ENCODE measurements at places on chromosomes 1 and 21.
A peak's percentile ranks its signal among the peaks of the same experiment; 100 is the strongest.

DNA sequence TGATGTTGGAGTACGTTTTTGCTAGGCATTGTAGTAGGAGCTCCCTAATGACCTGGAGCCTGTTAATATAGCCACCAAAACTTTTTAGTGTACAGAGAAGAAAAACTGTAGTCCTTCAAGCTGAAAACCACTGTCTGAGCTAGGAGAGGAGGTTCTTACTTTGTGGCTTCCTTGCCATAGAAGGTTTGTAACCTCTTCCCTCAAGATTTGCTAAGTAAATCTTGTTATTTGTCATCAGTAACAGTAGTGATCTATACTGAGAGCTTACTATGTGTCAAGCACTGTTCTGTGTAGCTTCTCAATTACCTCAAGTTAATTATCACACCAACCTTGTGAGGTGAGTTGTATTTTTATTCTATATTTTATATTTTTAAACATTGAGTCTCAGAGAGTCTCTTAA is 21.2 kb upstream of the LRRC8C start:
- peak; percentile 82 for DNase-seq

GRCh38 chr1:155126556-155127104 is 1.0 kb upstream of the EFNA1 start:
- DNase-seq = peak; percentile 77

DNA sequence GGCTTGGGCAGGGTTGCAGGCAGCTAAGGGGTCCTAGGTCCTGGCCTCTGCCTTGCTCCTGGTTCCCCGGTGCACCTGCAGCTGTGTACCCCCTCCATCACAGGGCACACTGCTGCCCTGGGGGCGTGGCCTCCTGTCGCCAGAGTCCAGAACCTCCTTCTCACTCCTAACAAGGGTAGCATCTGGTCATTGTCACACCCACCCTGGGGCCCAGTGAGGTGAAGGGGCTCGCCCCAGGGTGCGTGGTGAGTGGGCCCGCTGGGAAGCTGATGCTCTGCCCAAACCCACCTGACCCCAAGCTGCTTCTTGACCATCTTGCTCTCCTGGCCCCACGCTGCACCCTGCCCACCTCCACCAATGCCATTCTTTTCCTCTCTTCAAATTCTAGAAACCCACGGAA is 44.5 kb downstream of the AJAP1 start:
- DNase-seq = no peak

- DNase-seq = no peak
Observed at GRCh38 chr1:235758931-235759330, 107.8 kb downstream of the LYST start.

- no peak for DNase-seq
Observed at GRCh38 chr1:9569267-9569666, 19.4 kb upstream of the TMEM201 start.

DNA sequence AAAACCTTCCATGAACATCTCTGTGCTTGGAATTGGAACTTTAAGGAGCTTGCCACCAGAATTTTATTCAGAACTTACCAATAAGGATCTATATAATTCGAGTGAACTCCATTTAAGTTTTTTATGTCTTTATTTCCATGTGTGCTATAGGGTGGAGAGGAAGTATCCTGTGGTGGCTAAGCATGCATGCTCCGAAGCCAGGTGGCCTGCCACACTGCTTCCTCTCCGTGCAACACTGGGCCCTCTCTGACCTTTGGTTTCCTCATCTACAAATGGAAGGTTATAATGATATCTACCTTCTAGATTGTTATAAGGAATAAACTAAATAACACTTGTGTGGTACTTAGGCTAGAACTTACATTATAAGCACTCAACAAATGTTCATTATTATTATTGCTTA is 382.1 kb downstream of the PTPRC start:
- DNase-seq = no peak

DNA sequence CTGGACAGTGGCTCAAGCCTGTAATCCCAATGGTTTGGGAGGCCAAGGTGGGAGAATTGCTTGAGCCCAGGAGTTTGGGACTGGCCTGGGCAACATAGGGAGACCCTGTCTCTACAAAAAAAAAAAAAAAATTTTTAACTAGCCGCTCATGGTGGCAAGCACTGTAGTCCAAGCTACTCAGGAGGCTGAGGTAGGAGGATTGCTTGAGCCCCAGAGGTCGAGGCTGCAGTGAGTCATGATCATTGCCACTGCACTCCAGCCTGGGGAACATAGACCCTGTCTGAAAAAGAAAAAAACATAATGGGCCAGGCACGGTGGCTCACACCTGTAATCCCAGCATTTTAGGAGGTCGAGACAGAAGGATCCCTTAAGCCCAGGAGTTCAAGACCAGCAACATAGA is 5.3 kb downstream of the SPATC1L start:
- no peak for DNase-seq

GRCh38 chr21:36981049-36981391 is 14.6 kb upstream of the HLCS start:
- DNase-seq = peak; percentile 61

DNA sequence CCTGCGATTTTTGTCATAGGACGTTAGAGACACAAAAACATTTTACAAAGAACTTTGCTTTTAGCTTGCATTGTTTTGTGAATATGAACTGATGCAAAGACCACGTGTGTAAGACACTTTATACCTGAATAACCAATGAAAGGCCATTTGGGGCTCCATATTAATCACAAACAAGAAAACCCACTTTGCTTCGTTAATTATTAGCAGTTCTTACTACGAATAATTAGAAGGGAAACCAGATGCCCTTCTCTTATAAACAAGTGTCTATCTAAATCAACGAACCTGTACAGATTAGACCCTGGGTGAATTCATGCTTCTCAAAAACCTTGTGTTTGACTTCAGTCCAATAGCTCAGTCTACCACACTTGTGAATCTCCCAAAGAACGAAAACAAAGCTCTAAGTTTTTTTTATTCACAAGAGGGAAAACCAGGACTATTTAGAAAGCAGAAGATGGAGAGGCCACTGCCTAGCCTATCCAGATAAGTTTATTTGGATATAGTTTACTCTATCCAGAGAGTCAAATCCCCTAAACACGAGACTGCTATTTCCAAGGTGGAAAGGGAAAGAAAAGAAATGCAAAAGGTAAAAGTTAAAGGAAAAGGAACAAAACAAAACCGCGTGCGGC is 897 bp downstream of the CYYR1 start:
- DNase-seq = no peak

Measured in activated CD4-positive, alpha-beta T cell treated with anti-CD3 and anti-CD28 coated beads, Interleukin-2, amount 10 ng/mL, durations not matched to agents 24 days and 14 days (primary cell).